ENCODE measurements at places on chromosomes 16 and 17.

DNA sequence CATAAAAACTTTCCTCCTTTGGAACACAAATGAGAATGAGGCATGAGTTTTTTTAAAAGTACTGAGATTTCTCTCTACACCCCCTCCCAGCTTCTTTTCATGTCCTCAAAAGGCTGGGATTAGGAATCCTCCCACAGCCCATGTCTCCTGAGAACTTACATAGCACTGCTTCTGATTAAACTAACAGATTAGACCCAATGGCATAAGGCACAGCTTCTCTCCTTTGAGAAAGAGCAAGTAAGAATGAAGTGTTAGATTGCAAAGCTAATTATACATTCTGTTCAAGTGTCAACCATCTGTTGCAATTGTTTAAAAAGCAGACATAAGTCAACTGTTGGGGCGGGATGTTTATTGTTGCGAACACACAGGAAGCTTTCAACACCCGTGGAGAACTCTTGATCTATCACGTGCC is 715.1 kb downstream of the CDH11 start:
- no peaks in the 10 kb centered on the region for H3K36me3 ChIP-seq
- H3K27me3 ChIP-seq = peaks cover 20% of the 10 kb centered on the region
- no peak overlapping the region for H3K4me3 ChIP-seq

DNA sequence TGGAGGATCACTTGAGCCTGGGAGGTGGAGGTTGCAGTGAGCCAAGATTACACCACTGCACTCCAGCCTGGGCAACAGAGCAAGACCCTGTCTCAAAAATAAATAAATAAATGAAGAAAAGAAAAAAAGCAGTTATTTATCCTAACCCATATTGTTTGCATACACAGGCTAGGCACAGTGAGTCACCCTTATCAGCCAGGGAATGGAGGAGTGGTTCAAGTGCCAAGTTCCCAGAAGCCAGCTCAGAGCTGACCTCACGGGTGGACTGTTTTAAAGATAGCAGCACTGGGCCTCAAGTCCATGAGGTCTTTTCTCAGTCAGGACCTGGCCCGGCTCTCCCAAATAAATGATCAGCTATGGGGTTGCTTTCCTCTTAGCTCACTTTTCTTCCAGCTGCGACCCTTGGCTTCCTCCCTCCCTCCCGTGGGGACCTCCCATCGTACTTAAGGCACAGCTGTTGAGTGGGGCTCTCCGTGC is 22.6 kb upstream of the MGAT5B start:
- H3K36me3 ChIP-seq = no peaks in the 10 kb centered on the region
- no peak overlapping the region for H3K27ac ChIP-seq
- H3K27me3 ChIP-seq = no peaks in the 10 kb centered on the region
- no peak overlapping the region for H3K4me3 ChIP-seq
- peaks cover 4% of the 10 kb centered on the region for H3K4me1 ChIP-seq

DNA sequence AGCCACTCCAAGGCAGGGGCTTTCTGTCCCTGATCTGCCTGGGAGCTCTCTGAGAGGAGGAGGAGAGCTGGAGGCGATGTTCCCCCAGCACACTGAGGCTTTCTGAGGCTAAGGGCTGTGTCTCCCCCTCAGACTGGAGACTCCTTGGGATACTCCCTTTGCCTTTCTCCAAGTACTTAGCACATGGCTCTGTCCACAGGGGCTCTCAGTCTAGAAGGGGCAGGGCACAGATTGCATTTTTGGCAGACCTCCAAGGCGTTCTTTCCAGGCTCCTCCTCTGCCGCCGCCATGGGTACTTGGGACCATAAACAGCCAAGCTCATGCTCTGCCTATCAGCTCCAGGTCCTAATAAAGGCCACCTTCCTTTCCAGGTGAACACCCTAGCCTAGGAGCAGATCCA is 1.8 kb upstream of the GIP start:
- no peak for DNase-seq
- no peaks in the 10 kb centered on the region for H3K36me3 ChIP-seq
- no peak overlapping the region for H3K4me3 ChIP-seq
- no peak overlapping the region for H3K27ac ChIP-seq
- no peaks in the 10 kb centered on the region for H3K27me3 ChIP-seq

DNA sequence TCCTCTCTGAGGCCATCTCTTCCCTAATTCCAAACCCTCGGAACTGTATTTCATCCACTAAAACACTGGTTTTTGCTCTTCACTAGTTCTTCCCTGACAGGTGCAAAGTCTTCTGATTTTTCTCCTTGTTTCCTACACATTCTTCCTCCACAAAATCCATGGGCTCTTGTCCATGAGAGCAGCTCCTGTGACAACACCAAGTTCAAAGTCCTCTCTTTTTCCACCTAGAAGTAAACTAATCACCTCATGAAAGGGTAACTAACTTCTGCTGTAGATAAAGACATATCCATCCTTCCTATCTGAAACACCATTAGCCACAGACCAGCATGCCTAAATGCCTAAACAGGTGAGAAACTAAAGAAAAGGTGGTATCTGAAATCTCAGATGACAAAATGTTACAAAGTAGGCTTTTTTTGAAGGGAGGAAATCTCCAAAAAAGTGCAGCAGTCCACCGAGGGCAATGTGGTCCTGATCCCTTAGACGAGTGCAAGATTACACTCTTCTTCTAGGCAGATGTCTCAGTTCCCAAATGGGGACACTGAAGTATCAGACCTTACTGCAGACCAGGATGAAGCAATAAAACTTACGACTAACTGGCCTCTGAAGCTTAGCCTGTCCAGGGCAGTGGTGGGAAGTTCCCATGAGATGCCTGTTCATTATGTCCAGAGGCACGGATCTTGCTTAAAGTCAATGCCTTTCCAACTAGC is 2.8 kb downstream of the PIP4K2B start:
- no peak for DNase-seq
- no peak overlapping the region for H3K27ac ChIP-seq
- H3K4me3 ChIP-seq = no peak overlapping the region
- H3K36me3 ChIP-seq = peaks cover 17% of the 10 kb centered on the region
- no peaks in the 10 kb centered on the region for H3K27me3 ChIP-seq

- H3K27me3 ChIP-seq = peaks cover 35% of the 10 kb centered on the region
- no peak for DNase-seq
- H3K4me1 ChIP-seq = no peaks in the 10 kb centered on the region
- H3K27ac ChIP-seq = no peak overlapping the region
- no peak overlapping the region for H3K4me3 ChIP-seq
These were observed 13.1 kb downstream of the SLC38A8 start for GRCh38 chr16:84029297-84030047.

- H3K4me3 ChIP-seq = no peak overlapping the region
- no peaks in the 10 kb centered on the region for H3K27me3 ChIP-seq
- DNase-seq = no peak
These were observed 185.4 kb downstream of the SEC14L1 start for GRCh38 chr17:77326076-77326591.

DNA sequence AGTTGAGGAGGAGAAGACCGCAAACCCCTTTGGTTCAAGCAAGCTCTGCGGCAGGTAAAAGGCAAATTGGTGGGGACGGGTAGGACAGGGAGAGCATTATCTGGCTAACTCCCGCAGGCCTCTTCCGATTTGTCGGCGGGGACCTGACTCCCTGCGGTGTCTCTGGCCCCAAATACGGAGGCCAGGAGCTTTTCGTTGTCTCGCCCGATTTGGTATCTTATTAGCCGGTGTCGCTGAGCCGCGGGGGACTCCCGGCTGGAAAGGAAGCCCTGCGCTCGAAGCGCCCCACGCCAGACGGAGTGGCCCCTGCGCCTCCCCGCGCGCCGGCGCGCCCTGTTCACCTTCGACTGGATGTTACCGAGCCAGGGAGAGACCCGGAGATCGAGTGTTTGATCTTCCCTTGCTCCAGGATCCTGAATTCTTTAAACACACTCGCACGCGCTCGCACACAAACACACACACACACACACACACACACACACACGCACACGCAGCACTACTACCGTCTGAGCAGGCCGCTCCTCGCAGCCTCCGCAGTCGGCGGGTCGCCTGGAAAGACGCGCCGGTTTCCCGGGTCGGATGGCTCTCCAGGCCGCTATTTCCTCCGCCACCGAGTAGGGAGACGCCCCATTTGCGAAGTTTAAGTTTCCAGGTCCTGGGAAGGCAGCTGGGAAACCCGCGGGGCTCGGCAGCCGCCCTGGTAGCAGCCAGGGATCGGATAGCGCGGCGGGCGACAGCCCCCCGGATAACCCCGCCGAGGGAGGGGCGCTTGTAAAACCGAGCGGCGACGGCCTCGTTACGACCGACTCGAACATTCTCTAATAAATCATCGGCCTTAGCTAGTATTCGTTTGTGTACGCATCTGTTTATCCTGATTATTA is 3.3 kb downstream of the PRAC1 start:
- H3K4me1 ChIP-seq = no peaks in the 10 kb centered on the region
- no peak overlapping the region for H3K4me3 ChIP-seq
- no peak overlapping the region for H3K27ac ChIP-seq

DNA sequence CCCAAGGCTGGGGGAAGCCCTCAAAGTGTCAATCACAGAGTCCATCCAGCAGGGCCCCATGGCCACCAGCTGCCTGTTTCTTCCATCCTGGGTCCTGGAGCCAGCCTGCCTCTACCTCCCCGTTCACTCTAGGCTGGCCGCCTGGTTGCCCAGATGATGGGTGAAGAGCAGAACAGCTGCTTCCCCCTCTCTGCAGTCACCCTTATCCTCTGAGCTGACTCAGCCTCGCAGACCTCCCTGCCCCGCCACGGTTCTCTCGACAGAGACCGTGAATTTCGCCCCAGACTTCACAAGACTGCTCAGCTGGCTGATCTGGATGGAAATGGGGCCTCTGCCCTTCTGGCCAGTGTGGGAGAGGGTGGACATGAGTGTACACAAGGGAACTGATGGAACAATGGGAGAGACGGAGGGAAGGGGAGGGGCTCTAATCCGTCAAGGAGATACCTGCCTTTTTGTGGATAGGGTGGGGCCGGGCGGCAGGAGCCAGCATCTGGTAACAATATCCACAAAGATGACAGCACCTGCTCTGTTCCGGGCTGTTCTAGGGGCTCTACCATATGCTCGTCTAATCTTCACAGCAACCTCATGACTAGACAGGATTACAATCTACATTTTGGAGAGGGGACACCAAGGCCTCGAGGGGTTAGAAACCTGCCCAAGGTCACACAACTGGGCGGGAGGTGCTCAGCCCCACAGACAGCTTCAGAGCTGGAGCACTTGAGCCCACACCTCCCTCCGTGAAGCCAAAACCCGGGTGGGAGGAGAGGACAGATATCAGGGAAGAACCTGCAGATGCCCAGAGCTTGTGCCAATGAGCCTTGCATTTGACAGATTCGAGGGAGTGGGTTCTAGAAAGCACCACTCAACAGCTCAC is 136.0 kb downstream of the SDK2 start:
- no peaks in the 10 kb centered on the region for H3K4me1 ChIP-seq
- peaks cover 97% of the 10 kb centered on the region for H3K27me3 ChIP-seq
- H3K36me3 ChIP-seq = no peaks in the 10 kb centered on the region
- DNase-seq = no peak
- no peak overlapping the region for H3K4me3 ChIP-seq

DNA sequence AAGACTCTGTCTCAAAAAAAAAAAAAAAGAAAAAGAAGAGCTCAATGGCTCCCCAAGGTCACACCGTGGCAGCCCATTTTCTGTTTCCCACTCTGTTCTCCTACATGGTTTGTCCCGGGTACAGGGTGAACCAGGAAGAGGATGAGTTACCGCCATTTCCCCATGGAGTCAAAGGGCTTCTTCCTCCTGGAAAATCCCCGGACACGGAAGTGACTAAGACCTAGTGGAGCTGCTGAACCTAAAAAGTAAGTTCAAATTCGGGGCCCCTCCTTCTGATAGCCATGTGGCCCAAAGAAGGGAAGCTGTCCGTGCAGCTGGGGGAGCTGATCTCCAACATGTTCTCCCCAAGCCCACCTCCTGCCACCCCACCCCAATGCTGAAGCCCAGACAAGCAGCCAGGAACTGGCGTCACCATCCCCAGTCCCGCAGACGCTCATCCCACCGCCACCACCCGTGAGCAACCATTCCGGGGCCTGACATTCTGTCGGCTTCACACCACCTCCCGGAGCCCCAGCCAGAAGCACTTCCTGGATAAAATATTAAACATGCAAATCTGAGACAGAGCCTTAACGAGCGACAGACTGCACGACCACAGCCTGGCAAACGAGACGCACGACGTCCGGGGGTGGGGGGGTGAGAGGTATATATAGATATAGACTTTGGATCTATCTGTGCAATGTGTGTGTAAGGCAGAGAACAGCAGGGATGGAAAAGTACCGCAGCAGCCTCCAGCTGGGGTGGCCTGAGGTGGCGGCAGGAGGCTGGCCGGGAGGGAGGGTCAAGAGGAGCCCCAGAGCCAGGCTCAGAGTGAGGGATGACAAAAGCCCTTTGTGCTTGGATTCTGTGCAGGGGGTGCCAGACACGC is 17.6 kb downstream of the EPOP start:
- H3K4me3 ChIP-seq = no peak overlapping the region
- no peaks in the 10 kb centered on the region for H3K36me3 ChIP-seq
- no peak overlapping the region for H3K27ac ChIP-seq
- DNase-seq = no peak
- H3K27me3 ChIP-seq = no peaks in the 10 kb centered on the region

- no peaks in the 10 kb centered on the region for H3K4me1 ChIP-seq
- no peak overlapping the region for H3K27ac ChIP-seq
- no peaks in the 10 kb centered on the region for H3K36me3 ChIP-seq
- no peak overlapping the region for H3K4me3 ChIP-seq
These were observed 156.2 kb downstream of the ABCC12 start for GRCh38 chr16:47999595-47999994.

DNA sequence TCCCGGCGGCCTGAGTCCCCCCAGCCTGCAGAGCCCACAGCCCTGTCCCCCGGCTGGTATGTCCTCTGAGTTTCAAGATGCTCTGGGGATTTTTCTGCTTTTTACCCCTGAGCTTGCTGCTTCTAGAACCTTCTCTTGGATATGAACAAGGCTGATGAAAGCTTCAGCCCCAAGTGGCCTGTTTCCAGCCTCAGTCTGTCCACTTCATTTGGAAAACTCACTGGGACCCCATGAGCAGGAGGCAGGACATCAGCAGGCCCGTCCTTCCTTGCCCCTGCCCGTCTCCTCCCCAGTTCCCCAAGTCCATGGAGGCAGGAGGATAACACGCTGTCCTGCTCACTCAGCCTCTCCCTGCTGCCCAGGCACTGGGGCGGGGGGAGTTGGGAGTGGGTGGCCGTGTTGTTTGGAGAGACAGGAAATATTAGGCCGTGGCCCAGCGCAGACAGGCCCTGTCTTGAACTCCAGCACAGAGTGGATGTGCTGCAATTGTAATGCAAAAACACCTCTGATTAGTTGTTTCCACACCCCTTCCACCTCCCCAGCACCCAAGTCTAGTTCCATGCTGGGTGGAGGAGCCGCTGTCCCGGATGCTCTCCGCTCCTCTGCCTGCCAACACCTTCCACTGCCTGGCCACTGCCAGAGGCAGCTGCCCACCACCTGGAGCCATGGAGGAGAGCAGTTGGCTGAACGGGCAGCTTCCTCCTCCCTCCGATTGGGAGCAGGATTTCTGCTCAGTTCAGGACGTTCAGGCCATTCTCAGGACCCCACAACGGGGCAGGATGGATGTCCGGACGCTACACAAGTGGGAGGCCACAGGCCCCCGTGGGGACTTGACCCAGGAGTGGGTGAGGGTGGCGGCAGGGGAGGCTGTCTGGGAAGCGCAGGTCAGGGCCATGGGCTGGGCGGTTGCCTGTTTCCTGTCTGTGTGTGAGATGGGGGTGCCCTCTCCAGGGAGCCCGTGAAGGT is 216.9 kb upstream of the GSE1 start:
- H3K4me3 ChIP-seq = no peak overlapping the region
- H3K27me3 ChIP-seq = no peaks in the 10 kb centered on the region
- peaks cover 26% of the 10 kb centered on the region for H3K4me1 ChIP-seq
- DNase-seq = no peak
- no peak overlapping the region for H3K27ac ChIP-seq
- no peaks in the 10 kb centered on the region for H3K36me3 ChIP-seq

- no peaks in the 10 kb centered on the region for H3K27me3 ChIP-seq
- no peaks in the 10 kb centered on the region for H3K4me1 ChIP-seq
- no peak for DNase-seq
- H3K36me3 ChIP-seq = peaks cover 77% of the 10 kb centered on the region
These were observed 10.4 kb downstream of the KPNB1 start for GRCh38 chr17:47660064-47660492.

All from PC-9 (cell line).